ENCODE measurements at places on chromosomes 2 and 18.
A peak's percentile ranks its signal among the peaks of the same experiment; 100 is the strongest.

- DNase-seq = no peak
These were observed 23.0 kb upstream of the CNNM3 start for GRCh38 chr2:96792772-96793749.

- no peak for DNase-seq
These were observed 71.3 kb upstream of the SETBP1 start for GRCh38 chr18:44609181-44609941.

- no peak for DNase-seq
These were observed 36.3 kb downstream of the VWA3B start for GRCh38 chr2:98123286-98123685.

DNA sequence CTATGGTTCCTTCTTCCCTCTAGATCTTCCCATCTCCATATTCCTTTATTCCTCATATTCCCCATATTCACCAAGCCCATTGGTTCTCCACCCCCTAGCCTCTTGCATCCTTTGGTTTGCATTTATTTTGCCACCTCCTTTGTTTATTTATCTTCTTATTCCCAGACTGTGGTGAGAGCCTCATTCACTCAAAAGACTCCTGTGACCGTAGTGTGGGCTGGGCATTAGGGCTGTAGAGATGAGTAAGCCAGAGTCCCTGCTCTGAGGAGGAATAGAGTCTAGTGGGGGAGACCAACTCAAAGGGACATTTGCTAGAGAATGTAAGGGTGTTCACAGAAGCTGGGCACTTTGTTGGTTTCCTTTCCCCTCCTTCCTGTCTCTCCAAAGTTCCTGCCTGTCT is 8.3 kb downstream of the ATG16L1 start:
- DNase-seq = no peak

DNA sequence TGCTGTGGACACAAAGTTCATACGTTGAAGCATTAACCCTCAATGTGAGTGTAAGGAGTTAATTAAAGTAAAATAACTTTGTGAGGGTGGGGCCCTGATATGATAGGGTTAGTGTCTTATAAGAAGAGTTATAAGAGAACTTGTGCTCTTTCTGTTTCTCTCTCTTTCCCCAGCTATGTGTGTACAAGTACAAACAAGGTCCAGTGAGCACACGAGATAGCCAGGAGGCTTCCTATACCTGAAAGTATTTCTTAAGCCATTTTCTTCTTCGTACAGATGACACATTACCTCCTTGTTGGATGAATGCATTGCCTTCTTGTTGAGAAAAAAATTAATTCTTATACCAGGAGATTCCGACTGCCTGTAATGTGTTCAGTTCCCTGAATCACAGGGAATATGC is 301.2 kb downstream of the PARD3B start:
- no peak for DNase-seq

- no peak for DNase-seq
These were observed 12.7 kb downstream of the INPP1 start for GRCh38 chr2:190355968-190356644.

- peak; percentile 34 for DNase-seq
These were observed 39.1 kb upstream of the FAM136A start for GRCh38 chr2:70340761-70341476.

- DNase-seq = no peak
These were observed 219.6 kb downstream of the RND3 start for GRCh38 chr2:150267651-150268415.

- peak; percentile 70 for DNase-seq
These were observed 52.0 kb upstream of the CALCRL start for GRCh38 chr2:187499941-187500532.

- DNase-seq = no peak
These were observed 342.7 kb upstream of the CHAC2 start for GRCh38 chr2:53424902-53425301.

GRCh38 chr2:155645791-155646190 is 686.7 kb downstream of the NR4A2 start:
- DNase-seq = no peak

DNA sequence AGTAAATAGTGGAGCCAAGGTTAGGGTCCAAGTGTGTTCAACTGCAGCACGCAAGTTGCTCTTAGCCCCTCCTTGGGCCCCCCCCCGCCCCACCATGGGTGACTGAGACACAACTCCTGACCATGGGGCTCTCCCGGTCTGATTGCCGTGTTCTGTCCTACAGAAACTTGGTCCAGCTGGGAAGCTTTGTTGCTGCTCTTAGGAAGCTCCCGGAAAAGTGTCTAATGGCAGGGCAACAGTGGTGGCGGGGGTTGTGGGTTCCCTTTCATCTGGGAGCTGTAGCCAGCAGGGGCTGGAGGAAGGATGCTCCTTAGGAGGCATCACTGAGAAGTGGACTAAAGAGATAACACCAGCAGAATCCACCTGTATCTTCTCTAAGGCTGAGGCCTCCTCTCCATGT is 111.1 kb downstream of the CYP26B1 start:
- no peak for DNase-seq

GRCh38 chr18:63342206-63342605 is 22.6 kb upstream of the BCL2 start:
- peak; percentile 40 for DNase-seq

GRCh38 chr2:182713601-182714000 is 2.5 kb upstream of the DNAJC10 start:
- no peak for DNase-seq

DNA sequence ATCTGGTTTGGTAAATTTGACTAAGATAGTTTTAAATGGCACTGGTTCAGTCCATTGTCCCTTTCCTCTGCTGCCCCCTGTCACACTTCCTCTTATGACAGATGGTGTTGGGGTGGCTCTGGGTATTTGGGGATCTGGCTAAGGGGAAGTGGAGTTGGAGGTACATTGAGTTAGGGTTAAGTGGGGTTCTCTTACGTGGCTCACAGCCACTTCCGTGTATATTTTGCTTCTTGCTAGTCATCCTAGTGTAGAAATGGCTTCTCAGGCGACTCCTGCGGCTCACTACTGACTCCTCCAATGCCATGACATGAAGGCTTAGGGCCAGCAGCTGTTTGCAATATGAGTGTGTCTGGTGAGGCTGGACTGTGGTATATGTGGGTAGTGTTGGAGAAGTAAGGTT is 187.0 kb downstream of the HAUS1 start:
- no peak for DNase-seq

DNA sequence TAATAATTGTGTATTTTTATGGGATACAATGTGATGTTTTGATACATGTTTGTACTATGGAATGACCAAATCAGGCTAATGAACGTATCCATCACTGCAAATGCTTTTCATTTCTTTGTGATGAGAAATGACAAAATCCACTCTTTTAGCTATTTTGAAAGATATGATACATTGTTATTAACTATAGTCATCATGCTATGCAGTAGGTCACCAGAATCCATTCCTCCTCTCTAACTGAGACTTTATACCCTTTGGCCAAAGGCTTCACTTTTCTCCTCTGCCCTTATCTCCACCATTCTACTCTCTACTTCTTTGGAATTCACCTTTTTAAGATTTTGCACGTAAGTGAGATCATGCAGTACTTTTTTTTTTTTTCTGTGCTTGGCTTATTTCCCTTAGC is 44.5 kb upstream of the TMEM17 start:
- no peak for DNase-seq

DNA sequence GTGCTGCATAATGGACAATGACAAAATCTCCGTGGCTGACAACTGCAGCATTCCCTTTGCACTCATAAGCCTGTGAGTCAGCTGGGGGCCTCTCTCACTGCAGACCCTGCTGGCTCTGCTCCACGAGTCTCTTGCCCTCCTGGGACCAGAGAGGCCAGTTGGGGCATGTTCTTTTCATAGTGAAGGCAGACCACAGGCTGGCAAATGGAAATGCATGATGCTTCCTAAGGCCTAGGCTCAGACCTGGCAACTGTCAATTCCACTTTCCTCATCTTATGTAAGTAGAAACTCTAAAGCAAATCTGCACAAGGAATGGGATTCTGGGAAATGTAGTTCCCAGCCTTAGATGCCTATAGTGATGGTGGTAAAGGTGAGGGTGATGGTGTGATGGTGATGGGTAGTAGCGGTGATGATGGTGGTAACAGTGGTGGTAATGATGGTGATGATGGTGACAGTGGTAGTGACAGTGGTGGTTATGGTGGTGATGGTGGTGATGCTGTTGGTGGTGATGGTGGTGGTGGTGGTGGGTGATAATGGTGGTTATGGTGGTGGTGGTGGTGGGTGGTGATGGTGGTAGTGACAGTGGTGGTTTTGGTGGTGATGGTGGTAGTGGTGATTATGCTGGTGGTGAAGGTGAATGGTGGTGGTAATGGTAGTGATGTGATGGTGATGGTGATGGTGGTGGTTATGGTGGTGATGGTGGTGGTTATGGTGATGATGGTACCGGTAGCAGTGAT is 185.8 kb upstream of the ARL4C start:
- no peak for DNase-seq

DNA sequence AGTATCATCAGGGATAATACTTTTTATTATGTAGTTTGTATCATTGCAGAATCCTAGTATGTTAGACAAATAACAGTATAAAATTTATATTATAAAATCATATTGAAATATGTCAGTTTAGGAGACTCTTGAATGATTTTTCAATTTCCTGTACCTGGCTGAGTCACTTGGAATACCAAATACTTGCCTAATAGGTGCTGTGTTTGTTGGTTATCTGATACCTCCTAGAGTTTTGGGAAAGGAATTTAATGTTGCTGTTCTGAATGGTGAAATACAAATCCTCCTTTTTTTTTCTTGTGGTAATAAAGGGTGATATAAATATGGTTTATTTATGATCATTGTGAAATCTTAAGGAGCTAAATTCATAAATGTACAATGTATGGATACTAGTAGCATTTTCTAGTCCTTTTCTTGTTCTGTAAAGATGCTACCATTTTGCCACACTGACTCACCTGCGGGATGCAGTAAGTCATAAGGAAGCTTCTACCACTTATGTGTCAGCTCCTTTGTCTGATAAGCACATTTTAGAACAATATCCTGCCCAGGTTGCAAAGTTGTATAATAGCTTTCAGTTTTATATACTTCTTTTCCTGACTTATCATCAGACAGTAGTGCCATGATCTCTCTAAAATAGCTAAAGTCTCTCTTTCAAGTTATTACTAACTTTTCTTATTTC is 465.5 kb downstream of the XIRP2 start:
- no peak for DNase-seq

DNA sequence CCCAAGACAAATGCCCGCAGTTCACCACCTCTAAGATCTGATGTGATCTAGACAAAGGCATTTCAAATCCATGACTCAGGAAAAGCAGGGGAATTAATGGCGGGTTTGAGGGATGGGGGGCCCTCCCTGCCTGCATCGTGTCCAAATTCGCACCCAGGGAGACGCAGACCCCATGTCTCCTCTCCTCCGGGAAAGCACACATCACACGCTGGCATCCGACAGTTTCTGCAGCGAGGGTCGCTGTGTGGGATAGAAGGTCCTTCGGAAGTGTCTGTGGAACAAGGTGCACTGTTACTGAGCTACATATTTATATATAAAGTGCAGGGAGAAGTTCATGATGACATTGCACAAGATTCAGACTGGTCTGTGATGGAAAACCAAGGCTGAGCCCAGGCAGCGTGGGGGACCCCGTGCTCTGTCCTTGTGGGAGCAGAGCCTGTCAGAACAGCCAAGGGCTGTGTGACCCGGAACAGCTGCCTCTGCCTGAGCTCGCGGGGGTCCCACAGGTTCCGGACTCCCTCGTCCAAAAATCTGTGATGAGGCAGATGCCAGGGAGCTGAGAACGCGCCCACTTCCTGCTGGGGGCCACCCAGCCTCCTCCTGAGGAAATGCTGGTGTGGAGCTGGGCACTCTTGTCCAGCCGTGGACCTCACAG is 82.3 kb upstream of the CTDP1 start:
- DNase-seq = no peak

GRCh38 chr2:56287508-56287907 is 103.7 kb downstream of the CCDC85A start:
- no peak for DNase-seq

DNA sequence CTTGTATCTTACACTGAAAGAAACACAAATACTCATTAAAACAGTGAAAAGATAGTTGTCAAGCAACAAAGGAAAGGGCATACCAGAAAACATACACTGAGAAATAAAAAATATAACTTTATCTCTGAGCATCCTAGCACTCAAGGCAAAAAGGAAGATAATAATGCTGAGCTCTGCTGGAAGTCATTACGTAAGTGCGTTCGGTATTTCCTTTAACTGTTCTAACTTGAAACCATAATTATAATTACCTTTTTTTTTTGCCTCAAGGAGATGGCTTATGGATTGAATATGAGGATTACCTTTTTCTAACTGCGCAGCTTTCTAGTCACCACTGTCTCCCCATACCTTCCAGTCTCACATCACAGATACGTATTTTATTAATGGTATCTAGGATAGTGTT is 308.1 kb downstream of the GBX2 start:
- DNase-seq = peak; percentile 16

DNA sequence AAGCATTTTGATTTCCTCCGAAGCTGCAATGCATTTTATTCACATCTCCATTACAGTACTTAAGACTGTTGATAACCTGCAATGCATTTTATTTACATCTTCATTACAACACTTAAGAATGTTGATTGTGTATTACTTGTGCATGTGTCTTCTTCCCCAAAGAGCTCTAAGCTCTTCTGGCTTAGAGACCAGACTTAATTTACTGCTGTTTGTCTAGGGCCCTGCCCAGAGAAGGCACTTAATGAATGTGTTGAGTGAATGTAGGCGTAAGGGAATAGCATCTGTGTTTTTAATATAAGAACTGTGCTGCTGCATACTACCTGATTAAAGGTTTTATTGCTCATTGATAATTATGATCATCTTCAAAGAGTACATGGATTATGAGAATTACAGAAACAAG is 295.6 kb downstream of the ZNF385B start:
- no peak for DNase-seq

GRCh38 chr2:142994665-142995064 is 117.2 kb downstream of the KYNU start:
- no peak for DNase-seq

DNA sequence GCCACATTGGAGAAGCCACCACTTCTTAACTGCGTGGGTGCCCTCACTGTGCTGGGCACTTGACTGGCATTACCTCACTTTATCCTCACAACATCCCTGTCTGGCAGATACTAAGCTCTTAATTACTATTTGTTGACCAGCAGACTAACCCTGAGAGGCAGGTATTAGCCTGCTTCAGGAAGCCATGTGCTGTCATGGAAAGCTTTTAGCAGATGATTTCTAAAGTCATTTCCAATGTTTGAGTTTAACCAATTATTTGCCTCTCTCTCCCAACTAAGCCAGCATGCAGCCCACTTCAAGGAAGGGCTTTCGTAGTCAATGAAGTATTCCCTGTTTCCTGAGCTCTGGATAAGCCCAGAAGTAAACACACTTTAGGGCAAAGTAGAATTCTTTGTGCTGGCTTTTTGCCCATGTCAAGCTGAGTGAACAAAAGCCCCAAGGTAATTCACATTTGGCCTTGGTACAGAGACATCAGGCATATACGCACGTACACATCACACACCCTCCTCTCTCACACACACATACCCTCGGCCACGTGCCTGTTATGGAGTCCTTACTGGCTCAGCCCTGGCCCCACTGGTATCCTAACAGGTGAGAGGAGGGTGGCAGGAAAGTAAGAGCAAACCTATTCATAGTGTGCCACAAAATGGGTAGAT is 108.6 kb downstream of the C1D start:
- DNase-seq = no peak

Data from fibroblast of villous mesenchyme (primary cell).